ENCODE measurements at places on chromosomes 7 and 10.

DNA sequence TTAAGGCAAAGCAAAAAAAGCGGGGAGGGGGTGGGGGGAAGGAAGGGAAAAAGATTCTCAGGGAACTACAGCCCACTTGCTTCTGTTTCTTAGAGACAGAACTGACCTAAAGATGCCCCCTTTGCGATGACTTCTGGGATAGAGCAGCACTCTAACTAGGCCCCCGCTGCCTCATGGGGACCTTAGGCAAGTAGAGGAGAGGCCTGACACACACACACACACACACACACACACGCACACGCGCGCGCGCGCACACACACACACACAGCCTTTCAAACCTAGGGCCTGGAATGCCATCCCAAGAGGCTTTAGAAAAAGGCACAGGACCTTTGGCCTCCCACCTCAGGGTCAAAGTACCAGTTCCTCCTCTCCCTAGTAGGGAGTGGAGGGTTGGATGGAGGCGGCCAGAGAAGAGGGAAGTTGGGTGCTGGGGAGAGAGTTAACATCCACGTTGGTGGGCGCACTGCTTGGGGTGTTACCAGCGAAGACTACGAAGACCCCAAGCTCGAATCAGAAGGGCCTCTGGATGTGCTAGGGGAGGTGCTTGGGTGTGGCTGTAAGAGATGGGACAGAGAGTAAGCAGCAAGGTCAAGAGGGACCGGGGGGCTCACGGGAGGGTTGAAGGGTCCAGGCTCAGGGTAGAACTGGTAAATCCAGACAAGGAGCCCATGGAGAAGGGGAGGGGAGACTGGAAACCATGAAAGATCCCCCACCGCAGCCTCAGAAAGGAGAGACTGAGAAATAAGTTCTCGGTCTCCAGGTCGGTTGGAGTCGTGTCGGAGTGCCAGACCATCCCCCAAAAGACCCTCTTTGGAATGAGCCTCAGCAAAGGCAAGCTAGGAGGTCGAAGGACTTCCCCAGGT is 1.2 kb upstream of the COL1A2 start:
- DNase-seq = no peak

DNA sequence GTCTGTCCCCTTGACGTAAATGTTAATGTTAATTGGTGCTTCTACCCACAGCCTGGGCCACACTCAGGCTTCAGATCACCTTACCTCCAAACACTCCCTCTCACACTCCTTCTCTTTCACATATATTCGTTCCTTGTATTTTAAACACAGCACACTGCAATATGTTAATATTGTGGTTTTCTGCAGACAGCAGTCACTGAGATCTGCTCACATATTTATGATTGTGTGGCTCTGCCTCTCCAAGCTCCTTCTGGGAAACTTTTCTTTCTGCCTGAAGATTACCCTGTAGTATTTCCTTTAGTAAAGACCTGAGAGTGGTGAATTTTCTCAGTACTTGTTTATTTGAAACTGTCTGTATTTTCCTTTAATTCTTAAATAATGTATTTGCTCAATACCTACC is 104.7 kb downstream of the VWC2 start:
- DNase-seq = no peak

DNA sequence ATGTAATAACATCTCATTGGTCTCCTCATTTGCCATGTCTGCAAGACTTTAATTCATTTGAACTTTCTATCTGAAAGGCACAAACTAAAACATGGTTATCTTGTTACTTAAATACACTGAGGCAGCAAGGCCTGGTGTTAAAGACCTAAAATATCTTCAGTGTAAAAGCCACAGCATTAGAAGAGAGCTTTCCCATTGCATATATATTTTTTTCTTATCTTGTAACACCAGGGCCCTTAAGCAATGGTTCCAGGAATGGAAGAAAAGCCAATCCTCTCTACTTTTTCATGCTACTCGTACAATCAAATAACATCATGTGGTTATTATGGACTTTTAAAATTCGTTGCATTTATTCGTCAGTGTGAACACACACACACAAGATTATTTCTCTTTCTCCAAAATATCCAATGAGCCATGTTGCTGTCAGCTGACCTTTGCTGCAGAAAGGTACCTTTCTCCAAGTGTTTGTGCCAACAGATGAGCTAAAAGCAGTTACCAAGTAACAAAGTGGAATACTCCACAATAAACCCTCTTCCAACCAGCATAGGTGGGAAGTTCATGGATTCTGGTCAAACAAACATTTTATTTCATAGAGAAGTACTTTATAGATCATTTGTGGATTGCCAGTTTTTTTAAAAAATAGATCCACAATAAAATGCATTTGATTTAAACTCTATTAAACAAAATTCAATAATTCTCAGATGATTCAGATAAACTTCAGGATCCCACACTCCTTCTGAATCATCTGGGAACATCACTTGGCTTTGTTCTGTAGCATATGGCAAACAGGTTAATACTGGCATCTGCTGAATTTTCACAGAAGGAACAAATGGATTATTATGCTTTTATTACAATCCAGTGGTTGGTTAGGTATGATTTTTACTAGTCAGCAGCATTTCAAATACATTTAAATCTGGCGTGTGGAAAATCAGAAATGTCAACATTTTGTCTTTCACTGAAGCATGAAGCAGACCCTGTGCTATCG is 63.3 kb upstream of the AGBL3 start:
- DNase-seq = no peak

DNA sequence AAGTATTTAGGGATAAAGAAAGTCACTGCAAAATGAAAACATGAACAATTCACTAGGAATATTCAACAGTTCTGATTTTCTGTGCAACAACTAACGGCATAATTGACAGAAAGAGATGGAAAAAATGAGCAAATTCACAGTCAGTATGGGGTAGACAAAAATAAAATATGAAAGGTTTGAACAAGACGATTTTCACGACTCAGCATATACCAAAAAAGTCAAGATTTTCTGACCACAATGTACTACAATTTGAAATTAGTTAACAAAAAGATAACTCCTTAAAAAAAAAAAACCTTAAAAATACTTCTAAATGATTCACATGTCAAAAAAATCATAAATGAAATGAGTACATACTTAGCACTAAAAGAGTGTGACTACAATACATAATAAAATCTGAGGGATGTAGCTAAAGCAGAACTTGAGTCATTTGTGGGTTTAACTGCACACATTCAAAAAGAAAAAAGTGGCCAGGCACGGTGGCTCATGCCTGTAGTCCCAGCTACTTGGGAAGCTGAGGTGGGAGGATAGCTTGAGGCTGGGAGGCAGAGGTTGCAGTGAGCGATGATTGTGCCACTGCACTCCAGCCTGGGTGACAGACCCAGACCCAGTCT is 22.6 kb upstream of the MTURN start:
- DNase-seq = no peak

GRCh38 chr7:12596225-12596790 is 25.8 kb downstream of the SCIN start:
- no peak for DNase-seq

GRCh38 chr7:2494191-2495130 is 18.3 kb upstream of the GRIFIN start:
- DNase-seq = no peak

GRCh38 chr7:30162133-30162532 is 27.3 kb downstream of the MTURN start:
- no peak for DNase-seq

GRCh38 chr7:71925663-71926062 is 486.5 kb downstream of the CALN1 start:
- DNase-seq = no peak

DNA sequence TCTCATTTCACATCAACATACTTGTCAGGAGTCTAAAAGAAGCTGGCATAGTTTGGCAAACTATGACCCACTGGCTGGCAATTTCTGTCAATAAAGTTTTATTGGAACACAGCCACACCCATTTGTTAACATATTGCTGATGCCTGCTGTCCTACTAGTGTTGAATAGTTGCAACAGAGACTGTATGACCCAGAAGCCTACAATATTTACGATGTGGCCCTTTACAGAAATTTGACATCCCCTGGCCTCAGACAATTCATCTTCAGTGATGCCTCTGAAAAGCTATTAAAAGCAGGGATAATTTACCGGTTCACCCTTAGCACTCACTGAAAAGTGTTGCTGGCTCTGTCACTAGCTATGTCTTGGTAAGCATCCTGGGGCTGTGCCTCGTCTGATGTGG is 155.2 kb downstream of the ARID5B start:
- no peak for DNase-seq

DNA sequence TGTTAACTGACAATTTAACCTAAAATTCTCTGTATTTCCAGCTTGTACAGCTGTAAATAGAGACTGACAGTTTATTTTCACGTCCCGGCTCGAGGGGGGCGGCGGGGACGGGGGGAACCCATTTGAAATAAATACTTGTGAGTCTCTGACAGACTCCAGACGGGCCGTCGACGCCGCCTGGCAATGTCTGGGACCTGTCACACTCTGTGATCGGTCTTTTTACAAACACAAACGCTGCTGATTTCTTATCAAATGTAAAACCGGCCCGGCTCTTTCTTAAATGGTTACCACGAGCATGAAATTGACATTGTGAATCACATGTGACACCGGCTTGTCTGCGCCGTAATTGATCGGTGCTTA is 57.0 kb downstream of the UNCX start:
- DNase-seq = no peak

- DNase-seq = no peak
Observed at GRCh38 chr10:103942866-103943265, 24.1 kb upstream of the SLK start.

- no peak for DNase-seq
Observed at GRCh38 chr10:13092291-13093102, 7.5 kb upstream of the OPTN start.

GRCh38 chr7:24199978-24200377 is 84.0 kb upstream of the NPY start:
- DNase-seq = peak; percentile 53

GRCh38 chr10:47243791-47244190 is 56.2 kb upstream of the GDF10 start:
- no peak for DNase-seq

- no peak for DNase-seq
Observed at GRCh38 chr7:36726806-36727503, 2.7 kb upstream of the AOAH start.

- peak; percentile 81 for DNase-seq
Observed at GRCh38 chr7:131235489-131236317, 92.0 kb upstream of the MKLN1 start.

- DNase-seq = no peak
Observed at GRCh38 chr10:132417257-132417910, 20.4 kb downstream of the PWWP2B start.

DNA sequence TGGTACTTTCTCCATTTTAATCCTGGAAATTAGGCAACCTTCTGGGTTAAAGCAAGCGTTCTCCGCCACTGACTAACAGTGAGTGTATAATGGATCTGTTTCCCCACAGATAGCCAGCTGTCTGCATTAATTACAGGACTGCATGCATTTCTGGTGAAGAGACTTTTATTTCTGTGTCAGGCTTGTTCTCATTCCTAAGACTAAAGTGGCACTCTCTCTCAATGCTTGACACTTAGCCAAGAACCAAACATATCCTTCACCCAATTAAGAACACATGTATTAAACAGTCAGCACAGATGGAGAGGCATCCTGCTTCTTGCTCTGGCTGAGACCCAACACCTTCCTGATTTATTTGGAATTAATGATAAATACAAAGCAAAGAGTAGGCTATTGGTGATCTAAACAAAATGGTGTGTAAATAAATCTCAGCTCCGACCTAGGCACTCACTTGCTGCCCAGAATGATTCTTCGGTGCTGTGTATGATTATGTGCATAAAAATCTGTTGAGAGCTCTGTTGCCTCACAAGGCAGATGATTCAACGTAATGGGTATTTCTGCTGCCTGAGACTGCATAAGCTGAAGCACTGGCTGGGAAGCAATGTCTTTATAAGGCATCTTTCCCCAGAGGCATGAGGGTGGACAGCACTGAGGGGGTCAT is 16.8 kb downstream of the CALU start:
- DNase-seq = no peak
